Immature natural killer cell (primary cell): ENCODE measurements at places on chromosomes 1 and 21. TPM values are rescaled to one million over a fixed set of nuclear protein-coding genes. Genes with fewer than 3 reads are reported as not detected.

DNA sequence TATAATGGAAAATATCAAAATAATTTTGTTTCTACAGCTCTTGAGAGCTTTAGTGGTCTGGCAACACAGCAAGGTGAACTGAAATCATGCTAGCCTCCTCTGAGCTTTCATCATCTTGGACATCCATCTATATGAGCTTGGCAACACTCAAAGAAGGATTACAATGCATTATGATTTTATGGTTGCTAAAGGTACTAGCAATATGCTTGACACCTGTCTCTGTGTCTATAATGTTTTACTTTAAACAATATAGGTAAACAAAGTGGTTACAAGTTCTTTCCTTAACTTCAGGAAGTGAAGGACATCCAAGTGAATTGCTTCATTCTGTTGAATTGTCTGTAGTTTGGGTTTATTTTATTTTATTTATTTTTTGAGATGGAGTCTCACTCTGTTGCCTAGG lies 203.7 kb upstream of the RRP15 start:
- H3K27ac ChIP-seq, result no peak overlapping the region
- no peak for DNase-seq
- peaks cover 3% of the 10 kb centered on the region for H3K36me3 ChIP-seq
- H3K4me3 ChIP-seq, result no peak overlapping the region

The CASQ1 gene
- not detected for polyA plus RNA-seq

DNA sequence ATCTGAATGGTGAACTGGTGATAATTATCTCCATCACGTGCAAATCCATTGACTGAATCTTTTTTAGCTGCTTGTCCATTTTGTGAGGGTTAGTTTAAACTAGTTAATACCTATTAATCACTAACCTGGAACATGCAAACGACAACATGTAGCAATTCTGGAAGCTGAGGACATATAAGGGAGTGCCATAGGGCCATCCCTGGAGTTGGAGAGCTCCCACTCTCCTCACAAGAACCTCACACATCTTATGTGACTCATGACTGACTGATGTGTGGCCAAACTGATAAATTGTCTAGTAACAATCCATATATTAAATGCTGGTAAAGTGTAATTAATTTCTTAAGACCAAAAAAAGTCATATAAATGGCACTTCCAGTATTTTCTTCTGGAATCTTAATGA lies 62.9 kb upstream of the HOOK1 start:
- H3K4me3 ChIP-seq, result no peak overlapping the region
- H3K27ac ChIP-seq, result no peak overlapping the region
- no peaks in the 10 kb centered on the region for H3K27me3 ChIP-seq
- H3K4me1 ChIP-seq, result no peaks in the 10 kb centered on the region
- H3K36me3 ChIP-seq, result no peaks in the 10 kb centered on the region
- DNase-seq, result no peak

The TSPEAR gene
- not detected for polyA plus RNA-seq

- no peaks in the 10 kb centered on the region for H3K4me1 ChIP-seq
- DNase-seq, result no peak
- H3K27me3 ChIP-seq, result no peaks in the 10 kb centered on the region
- no peaks in the 10 kb centered on the region for H3K36me3 ChIP-seq
- H3K27ac ChIP-seq, result no peak overlapping the region
- no peak overlapping the region for H3K4me3 ChIP-seq
Measured at GRCh38 chr21:19463966-19464365, 1060.4 kb upstream of the TMPRSS15 start.

DNA sequence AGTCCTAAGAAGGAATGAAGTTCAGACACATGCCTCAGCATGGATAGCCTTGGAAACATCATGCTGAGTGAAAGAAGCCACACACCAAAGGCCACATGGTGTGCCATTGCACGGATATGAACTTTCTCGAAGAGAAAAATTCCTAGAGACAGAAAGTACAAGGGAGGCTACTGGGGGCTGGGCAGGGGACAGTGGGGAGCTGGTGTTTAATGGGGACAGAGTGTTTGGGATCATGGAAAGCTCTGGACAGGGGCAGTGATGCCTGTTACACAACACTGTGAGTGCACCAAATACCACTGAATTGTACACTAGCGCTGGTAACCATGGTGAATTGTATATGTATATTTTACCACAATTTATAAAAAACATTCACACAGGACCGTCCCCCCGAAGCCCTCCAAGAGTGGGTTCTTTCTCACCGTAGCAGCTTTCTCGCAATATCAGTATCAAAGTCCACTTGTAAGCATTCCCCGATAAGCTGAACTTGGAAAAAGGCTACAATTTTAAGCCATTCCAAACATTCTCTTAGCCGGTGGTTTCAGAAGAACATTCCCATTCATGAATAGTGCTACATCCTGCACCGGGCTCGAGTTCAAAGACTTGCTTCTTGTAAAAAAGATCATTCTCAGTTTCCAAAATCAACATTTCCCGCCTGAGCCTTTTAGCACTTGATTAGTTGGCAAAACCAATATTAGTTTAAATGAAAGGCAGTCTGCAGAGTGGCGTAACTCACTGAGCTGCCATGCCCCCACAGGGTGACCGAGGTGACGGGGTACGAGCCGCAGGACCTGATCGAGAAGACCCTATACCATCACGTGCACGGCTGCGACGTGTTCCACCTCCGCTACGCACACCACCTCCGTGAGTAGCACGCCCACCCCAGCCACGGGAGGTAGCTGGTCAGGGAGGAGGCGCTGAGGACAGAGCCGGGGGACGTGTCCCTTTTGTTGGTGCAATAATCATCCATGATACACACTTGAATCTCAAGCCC lies 31.7 kb downstream of the SIM2 start:
- H3K27ac ChIP-seq, result no peak overlapping the region
- no peak overlapping the region for H3K4me3 ChIP-seq
- peaks cover 11% of the 10 kb centered on the region for H3K27me3 ChIP-seq
- no peaks in the 10 kb centered on the region for H3K4me1 ChIP-seq

DNA sequence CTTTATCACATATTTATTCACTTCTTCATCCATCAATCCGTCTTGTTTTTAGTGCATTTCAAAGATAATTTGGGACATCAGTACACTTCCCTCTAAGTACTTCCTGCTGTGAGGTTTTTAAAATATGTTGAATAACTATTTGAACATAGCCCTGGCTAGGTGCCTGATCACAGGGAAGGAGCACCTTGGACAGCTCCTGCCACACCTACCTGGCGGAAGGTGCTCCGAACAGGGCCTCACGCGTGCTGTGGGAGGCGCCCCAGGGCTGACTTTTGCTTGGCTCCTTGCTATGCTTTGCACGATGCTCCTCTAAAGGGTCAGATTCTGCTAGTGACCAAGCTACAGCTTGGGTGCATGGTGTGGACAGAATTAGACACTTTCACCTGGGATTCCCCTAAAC lies 4.9 kb upstream of the ATXN7L2 start:
- peaks cover 10% of the 10 kb centered on the region for H3K4me1 ChIP-seq
- H3K27ac ChIP-seq, result no peak overlapping the region
- no peak for DNase-seq
- peaks cover 18% of the 10 kb centered on the region for H3K27me3 ChIP-seq
- no peaks in the 10 kb centered on the region for H3K36me3 ChIP-seq

- H3K4me3 ChIP-seq, result no peak overlapping the region
- DNase-seq, result no peak
- no peaks in the 10 kb centered on the region for H3K36me3 ChIP-seq
- no peaks in the 10 kb centered on the region for H3K4me1 ChIP-seq
- peaks cover 8% of the 10 kb centered on the region for H3K27me3 ChIP-seq
Measured at GRCh38 chr1:93600663-93601062, 81.0 kb downstream of the BCAR3 start.

The OR2L13 gene
- not detected for polyA plus RNA-seq

- no peak overlapping the region for H3K27ac ChIP-seq
- DNase-seq, result no peak
- H3K4me3 ChIP-seq, result no peak overlapping the region
- H3K27me3 ChIP-seq, result no peaks in the 10 kb centered on the region
- H3K4me1 ChIP-seq, result peaks cover 20% of the 10 kb centered on the region
- H3K36me3 ChIP-seq, result no peaks in the 10 kb centered on the region
Measured at GRCh38 chr1:245516284-245516759, 361.5 kb downstream of the KIF26B start.

- no peak overlapping the region for H3K27ac ChIP-seq
- no peaks in the 10 kb centered on the region for H3K27me3 ChIP-seq
- H3K4me3 ChIP-seq, result no peak overlapping the region
- H3K4me1 ChIP-seq, result no peaks in the 10 kb centered on the region
- no peaks in the 10 kb centered on the region for H3K36me3 ChIP-seq
Measured at GRCh38 chr1:87295445-87296110, 33.1 kb upstream of the LMO4 start.

GRCh38 chr1:93846206-93846991 lies 32.6 kb downstream of the DNTTIP2 start:
- DNase-seq, result peak; percentile 91
- no peaks in the 10 kb centered on the region for H3K36me3 ChIP-seq
- H3K4me1 ChIP-seq, result peaks cover 31% of the 10 kb centered on the region
- H3K27me3 ChIP-seq, result peaks cover 25% of the 10 kb centered on the region
- peak overlapping the region; percentile 97 for H3K27ac ChIP-seq
- H3K4me3 ChIP-seq, result peak overlapping the region; percentile 91

GRCh38 chr21:42411197-42411869 lies 7.6 kb downstream of the UBASH3A start:
- H3K4me1 ChIP-seq, result peaks cover 5% of the 10 kb centered on the region
- H3K4me3 ChIP-seq, result no peak overlapping the region
- H3K27ac ChIP-seq, result no peak overlapping the region
- no peak for DNase-seq

DNA sequence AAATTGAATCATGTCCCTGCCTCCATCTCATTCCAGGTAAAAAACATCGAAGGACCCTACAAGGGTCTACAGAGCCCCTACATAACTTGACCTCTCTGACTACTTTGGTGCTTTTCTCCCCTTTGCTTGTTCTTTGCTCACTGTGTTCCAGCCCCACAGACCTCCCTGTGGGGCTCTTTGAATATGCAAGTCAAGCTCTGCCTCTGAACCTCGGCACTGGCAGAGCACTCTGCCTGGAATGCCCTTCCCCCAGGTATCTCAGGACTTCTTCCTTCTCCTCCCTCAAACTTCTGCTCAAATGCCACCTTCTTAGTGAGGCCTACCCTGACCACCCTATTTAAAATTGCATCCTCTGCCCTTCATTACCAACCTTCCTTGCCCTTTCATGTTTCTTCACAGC lies 87.8 kb upstream of the CD34 start:
- no peaks in the 10 kb centered on the region for H3K4me1 ChIP-seq
- H3K27ac ChIP-seq, result no peak overlapping the region
- DNase-seq, result no peak
